Stimulated activated CD4-positive, alpha-beta T cell treated with anti-CD3 and anti-CD28 coated beads, Interleukin-4, amount 100 ng/mL, for 4 hours (primary cell): ENCODE measurements at places on chromosomes 11 and 22.

- DNase-seq: peak; percentile 58
Measured at GRCh38 chr11:86291466-86292262, 10.4 kb upstream of the HIKESHI start.

GRCh38 chr11:78310500-78310909 lies 107.1 kb downstream of the GAB2 start:
- DNase-seq: no peak

- DNase-seq: peak; percentile 52
Measured at GRCh38 chr11:118435290-118435892, 901 bp upstream of the KMT2A start.

- DNase-seq: no peak
Measured at GRCh38 chr22:39815932-39816331, 77.6 kb downstream of the ENTHD1 start.

GRCh38 chr11:4766420-4767043 lies 3.2 kb downstream of the OR51F1 start:
- no peak for DNase-seq

GRCh38 chr11:76248210-76248609 lies 41.9 kb upstream of the WNT11 start:
- DNase-seq: no peak

- no peak for DNase-seq
Measured at GRCh38 chr11:100080821-100081220, 606.3 kb upstream of the ARHGAP42 start.

GRCh38 chr11:117062498-117062897 lies 35.7 kb downstream of the SIK3 start:
- no peak for DNase-seq

DNA sequence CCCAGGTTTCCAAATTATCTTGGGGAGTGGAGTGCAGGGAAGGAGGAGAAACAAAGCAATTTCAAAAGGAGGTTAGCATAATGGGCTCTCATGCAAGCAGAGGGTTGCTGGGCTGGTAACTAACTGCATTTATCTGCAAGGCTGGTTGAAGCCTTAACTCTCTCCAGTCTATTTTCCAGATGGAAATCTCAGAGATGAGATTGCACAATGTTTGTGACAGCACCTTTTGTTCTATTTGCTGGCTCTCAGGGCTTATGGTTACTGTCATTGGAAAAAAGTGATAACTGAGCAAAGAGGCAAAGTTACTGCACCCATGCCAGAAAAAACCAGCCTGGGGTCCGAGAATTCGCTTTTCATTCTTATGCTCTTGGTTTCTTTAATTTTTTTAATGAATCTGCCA lies 33.2 kb downstream of the ABCC8 start:
- no peak for DNase-seq

DNA sequence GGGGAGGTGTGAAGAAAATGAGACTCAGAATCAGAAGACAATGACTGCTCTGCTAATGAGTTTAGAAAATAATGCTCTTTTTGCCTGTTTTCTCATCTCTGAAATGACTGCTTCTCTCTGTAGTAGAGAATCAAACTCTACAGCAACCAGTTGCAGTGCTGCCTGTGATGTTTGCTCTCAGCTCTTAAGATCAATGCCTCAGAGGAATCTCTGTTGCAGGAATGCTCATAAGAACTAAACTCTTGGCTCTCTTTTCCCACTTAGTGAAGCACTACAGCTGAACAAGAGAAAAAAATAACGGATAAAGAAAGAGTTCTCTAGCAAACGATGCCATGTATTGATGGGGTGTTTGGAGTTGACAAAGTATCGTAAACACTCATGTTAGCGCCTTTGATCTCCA lies 203.5 kb upstream of the SYN3 start:
- no peak for DNase-seq

DNA sequence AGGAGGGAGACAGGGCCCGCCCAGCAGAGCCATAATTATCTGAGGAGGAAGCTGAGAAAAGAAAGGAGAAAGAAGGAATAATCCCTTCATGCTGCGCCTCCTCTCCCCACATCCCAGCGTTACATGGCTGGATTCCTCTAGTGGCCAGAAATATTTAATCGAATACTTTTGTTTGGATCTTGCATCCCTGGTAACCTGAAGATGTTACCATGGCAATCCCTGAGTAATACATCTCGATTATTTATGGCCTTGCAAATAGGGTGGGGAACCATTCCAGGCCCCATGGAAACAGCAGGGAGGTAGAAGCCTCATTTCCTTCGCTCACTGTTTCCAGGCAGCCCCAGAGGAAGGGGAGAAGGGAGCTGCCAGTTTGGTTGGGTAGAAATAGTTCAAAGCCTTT lies 357.7 kb downstream of the BUD13 start:
- no peak for DNase-seq

DNA sequence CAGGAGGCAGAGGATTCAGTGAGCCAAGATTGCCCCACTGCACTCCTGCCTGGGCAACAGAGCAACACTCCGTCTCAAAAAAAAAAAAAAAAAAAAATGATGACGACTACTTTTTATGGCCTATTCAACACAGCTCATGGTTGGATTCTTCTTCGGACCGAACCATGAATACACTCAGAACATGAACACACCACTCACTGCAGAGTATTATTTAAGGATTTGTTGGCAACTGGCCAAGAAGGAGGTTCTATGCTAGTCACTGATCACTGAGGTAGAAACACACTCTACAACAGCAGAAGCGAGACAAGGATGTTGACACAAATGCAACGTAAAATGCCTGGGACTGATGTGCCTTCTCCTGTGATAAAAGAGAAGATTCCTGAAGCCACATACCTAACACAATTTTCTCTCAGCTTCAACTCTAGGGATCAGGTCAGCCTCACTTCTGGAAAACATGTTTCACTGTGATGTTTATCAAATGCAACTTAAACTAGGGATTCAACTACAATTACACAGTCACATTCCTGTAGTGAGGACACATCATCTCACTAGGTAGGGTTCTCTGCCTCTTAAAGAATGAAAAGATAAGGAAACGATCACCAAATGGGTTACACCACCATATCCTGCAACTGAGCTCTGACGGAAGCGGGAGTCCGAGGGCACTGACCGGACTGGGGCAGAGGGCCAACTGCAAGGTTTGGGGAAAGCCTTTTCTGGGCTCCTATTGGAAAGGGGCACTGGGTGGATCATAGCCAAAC lies 82.5 kb downstream of the SGSM3 start:
- no peak for DNase-seq

- peak; percentile 77 for DNase-seq
Measured at GRCh38 chr11:86456075-86456939, 81.6 kb downstream of the CCDC81 start.
